Panc1 (cell line): ENCODE measurements at places on chromosomes 4 and X. TPM values are rescaled to one million over a fixed set of nuclear protein-coding genes. Genes with fewer than 3 reads are reported as not detected.

GRCh38 chrX:136714626-136715599 is 65.8 kb downstream of the ARHGEF6 start:
- H3K36me3 ChIP-seq = no peaks in the 10 kb centered on the region
- peaks cover 14% of the 10 kb centered on the region for H3K4me1 ChIP-seq
- DNase-seq = no peak
- peak overlapping the region; percentile 5; the same call in 1 of the 2 replicates for H3K27ac ChIP-seq
- no peak overlapping the region for H3K4me3 ChIP-seq

DNA sequence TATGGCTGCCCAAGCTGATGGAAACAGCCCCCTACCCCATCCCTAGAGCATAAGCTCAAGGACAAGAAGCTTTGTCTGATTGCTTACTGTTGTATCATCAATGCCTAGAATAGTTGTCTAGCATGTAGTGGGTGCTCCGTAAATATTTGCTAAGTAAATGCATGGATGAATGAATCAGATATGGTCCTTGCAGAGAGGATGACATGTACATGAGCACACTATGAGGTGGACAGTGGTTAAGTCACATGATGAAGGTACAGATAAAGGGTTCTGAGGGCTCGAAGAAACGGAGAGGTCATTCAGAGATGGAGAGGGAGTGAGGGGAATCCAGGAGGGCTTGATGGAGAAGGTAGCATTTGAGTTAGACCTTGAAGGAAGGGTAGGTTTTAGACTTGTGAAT is 214.2 kb downstream of the RBMX2 start:
- no peaks in the 10 kb centered on the region; the same call in 1 of the 2 replicates for H3K27me3 ChIP-seq
- no peaks in the 10 kb centered on the region for H3K36me3 ChIP-seq
- no peak overlapping the region for H3K27ac ChIP-seq
- no peak overlapping the region for H3K4me3 ChIP-seq
- DNase-seq = no peak

DNA sequence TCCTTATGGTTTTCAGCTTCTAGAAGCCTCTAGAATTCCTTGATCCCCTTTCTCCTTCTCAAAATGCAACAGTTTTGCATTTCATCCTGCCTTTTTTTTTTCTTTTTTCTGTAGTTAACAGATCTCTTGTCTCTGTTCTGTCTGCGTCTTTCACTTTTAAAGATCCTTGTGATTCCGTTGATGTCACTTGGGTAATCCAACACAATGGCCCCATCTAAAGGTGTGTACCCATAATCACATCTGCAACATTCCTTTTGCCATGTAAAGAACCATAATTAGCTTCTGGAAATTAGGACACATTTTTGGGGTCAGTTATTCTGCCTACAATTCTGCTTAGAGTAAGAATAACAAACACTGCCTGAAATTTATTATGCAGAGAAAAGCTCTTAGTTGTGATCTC is 1180.9 kb upstream of the ADGRL3 start:
- H3K27ac ChIP-seq = no peak overlapping the region
- no peak for DNase-seq
- H3K36me3 ChIP-seq = no peaks in the 10 kb centered on the region
- H3K4me3 ChIP-seq = no peak overlapping the region

DNA sequence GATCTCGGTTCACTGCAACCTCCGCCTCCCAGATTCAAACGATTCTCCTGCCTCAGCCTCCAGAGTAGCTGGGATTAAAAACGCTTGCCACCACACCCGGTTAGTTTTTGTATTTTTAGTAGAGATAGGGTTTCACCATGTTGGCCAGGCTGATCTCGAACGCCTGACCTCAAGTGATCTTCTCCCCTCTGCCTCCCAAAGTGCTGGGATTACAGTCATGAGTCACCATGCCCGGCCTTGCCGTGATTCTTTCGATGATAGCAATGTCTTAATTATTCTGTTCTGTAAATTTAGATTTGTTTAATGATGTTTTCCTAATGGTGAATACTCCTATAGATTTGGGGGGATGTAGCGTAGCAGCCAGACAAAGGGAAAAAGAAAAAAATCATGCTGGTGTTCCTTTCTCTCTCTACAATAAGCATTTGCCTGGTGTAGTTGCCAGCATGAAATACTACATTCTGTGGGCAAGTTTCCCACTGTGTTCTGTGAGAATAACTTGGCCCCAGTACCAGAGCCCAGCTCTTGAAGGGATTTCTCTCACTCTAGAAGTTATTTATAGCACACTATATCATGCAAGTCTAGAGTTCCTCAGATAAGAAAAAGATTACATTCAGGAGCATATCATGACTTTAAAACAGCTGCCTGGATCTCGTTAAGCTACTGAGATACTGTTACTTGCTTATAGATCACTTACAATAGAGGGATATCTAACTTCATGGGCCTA is 15.4 kb downstream of the NIPAL1 start:
- no peak overlapping the region for H3K4me3 ChIP-seq
- no peaks in the 10 kb centered on the region for H3K36me3 ChIP-seq
- no peaks in the 10 kb centered on the region for H3K4me1 ChIP-seq
- no peak overlapping the region for H3K27ac ChIP-seq
- DNase-seq = no peak
- no peaks in the 10 kb centered on the region for H3K27me3 ChIP-seq

MAGEB17 gene
- total RNA-seq = not detected

- no peak overlapping the region for H3K27ac ChIP-seq
- no peak for DNase-seq
- no peaks in the 10 kb centered on the region; the same call in 1 of the 2 replicates for H3K36me3 ChIP-seq
Observed at GRCh38 chr4:153610623-153611376, 73.3 kb upstream of the TLR2 start.

DNA sequence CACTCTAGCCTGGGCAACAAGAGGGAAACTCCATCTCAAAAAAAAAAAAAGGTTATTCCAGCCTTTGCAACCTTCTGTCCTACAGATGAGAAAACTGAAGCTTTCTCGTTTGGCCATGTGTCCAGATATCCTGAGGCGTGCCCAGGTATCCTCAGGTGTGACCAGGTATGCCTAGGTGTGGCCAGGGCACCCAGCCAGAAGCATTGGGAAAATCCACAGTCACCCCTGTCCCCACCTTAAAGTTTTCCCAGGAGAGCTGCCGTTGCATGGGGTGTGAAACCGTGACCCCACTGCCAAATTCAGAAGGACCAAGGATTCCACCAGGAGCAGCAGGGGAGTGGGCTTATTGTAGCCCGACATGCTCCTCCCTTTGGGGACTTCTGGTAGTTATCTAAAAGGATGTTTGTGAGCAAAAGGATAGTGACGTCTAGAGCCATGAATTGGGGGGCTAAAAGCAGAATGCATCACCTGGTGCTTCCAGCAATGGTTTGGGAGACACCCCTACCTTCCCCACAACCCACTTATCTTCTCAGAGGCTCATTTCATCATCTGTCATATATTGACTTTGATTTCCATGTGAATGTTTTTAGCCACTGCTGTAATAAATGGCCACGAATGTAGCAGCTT is 4.0 kb upstream of the DHRSX start:
- no peaks in the 10 kb centered on the region for H3K27me3 ChIP-seq
- peaks cover 4% of the 10 kb centered on the region; the same call in 1 of the 2 replicates for H3K4me1 ChIP-seq
- no peak for DNase-seq
- no peak overlapping the region for H3K27ac ChIP-seq

OCIAD2 gene
- 32.8 TPM for total RNA-seq

GRCh38 chr4:213971-214370 is 89.7 kb downstream of the ZNF718 start:
- H3K4me1 ChIP-seq = no peaks in the 10 kb centered on the region
- no peaks in the 10 kb centered on the region for H3K36me3 ChIP-seq
- no peaks in the 10 kb centered on the region for H3K27me3 ChIP-seq
- H3K27ac ChIP-seq = no peak overlapping the region

GRCh38 chr4:62548108-62548524 is 1348.0 kb downstream of the ADGRL3 start:
- no peak overlapping the region for H3K27ac ChIP-seq
- H3K4me1 ChIP-seq = no peaks in the 10 kb centered on the region
- H3K27me3 ChIP-seq = no peaks in the 10 kb centered on the region
- DNase-seq = no peak

ATP2B3 gene
- 0.21 TPM for total RNA-seq

DNA sequence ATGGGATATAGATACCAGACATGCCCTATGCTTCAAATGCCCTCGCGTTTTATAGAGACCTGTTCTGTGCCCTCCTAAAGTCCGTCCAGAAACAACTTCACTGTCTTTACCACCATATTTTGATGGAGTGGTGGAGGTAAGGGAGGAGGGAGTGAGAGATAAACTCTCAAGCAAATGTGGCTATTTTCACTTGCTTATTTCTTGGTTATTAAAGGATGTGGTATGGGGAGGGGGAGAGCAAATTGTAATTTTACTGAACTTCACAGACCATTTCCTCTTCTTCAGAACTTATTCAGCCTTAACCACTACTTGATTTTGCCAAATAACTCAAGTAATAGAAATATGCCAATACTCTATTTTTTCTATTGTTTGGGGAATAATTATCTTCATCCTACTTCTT is 31.5 kb downstream of the GPR174 start:
- H3K4me3 ChIP-seq = no peak overlapping the region
- no peaks in the 10 kb centered on the region for H3K27me3 ChIP-seq
- no peak overlapping the region for H3K27ac ChIP-seq

- H3K36me3 ChIP-seq = peaks cover 37% of the 10 kb centered on the region
- H3K27me3 ChIP-seq = no peaks in the 10 kb centered on the region
- peaks cover 22% of the 10 kb centered on the region for H3K4me1 ChIP-seq
- H3K4me3 ChIP-seq = no peak overlapping the region
- no peak for DNase-seq
Observed at GRCh38 chr4:186627226-186627865, 72.0 kb upstream of the MTNR1A start.

FAM114A1 gene
- total RNA-seq = 32.0 TPM

DNA sequence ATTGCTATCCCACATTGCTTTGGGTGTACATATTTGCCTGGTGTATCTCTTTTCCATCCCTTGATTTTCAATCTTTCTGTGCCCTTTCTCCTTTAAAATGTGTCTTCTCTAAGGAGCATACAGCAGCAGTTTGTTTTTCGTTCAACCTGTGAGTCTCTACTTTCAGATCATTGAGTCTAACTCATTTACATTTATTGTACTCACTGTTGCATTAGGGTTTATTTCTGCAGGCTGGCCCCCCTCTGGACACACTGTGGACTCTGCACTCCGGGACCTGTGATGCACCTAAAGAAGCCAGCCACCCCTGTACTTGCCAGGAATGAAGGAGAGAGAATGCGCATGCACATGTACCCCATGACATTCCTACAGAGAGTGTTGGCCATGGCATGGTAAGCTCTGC is 93.0 kb downstream of the FAM53A start:
- no peaks in the 10 kb centered on the region for H3K27me3 ChIP-seq
- DNase-seq = no peak
- H3K4me1 ChIP-seq = no peaks in the 10 kb centered on the region
- no peaks in the 10 kb centered on the region for H3K36me3 ChIP-seq
- H3K27ac ChIP-seq = no peak overlapping the region
- no peak overlapping the region for H3K4me3 ChIP-seq

NKX6-1 gene
- 1.1 TPM for total RNA-seq

- H3K4me3 ChIP-seq = no peak overlapping the region
- no peaks in the 10 kb centered on the region for H3K4me1 ChIP-seq
- no peak overlapping the region for H3K27ac ChIP-seq
Observed at GRCh38 chr4:4472344-4472958, 69.4 kb downstream of the STX18 start.

- peak overlapping the region; percentile 63 for H3K4me3 ChIP-seq
- H3K4me1 ChIP-seq = peaks cover 8% of the 10 kb centered on the region
- peak overlapping the region; percentile 48 for H3K27ac ChIP-seq
- no peak for DNase-seq
- no peaks in the 10 kb centered on the region for H3K27me3 ChIP-seq
- no peaks in the 10 kb centered on the region for H3K36me3 ChIP-seq
Observed at GRCh38 chrX:20267931-20268701, 1.4 kb upstream of the RPS6KA3 start.

GRCh38 chrX:40663880-40664630 is 16.7 kb upstream of the CXorf38 start:
- no peaks in the 10 kb centered on the region for H3K4me1 ChIP-seq
- H3K27ac ChIP-seq = no peak overlapping the region
- no peaks in the 10 kb centered on the region; the same call in 1 of the 2 replicates for H3K36me3 ChIP-seq

GRCh38 chr4:125283707-125284279 is 31.0 kb upstream of the FAT4 start:
- peak; percentile 2 for DNase-seq
- no peak overlapping the region for H3K27ac ChIP-seq
- no peaks in the 10 kb centered on the region for H3K27me3 ChIP-seq
- H3K4me3 ChIP-seq = no peak overlapping the region
- no peaks in the 10 kb centered on the region for H3K4me1 ChIP-seq
- no peaks in the 10 kb centered on the region for H3K36me3 ChIP-seq

GRCh38 chr4:156191044-156191781 is 237.5 kb upstream of the CTSO start:
- no peaks in the 10 kb centered on the region for H3K4me1 ChIP-seq
- DNase-seq = no peak
- no peak overlapping the region for H3K4me3 ChIP-seq
- H3K27ac ChIP-seq = no peak overlapping the region
- H3K27me3 ChIP-seq = no peaks in the 10 kb centered on the region

DNA sequence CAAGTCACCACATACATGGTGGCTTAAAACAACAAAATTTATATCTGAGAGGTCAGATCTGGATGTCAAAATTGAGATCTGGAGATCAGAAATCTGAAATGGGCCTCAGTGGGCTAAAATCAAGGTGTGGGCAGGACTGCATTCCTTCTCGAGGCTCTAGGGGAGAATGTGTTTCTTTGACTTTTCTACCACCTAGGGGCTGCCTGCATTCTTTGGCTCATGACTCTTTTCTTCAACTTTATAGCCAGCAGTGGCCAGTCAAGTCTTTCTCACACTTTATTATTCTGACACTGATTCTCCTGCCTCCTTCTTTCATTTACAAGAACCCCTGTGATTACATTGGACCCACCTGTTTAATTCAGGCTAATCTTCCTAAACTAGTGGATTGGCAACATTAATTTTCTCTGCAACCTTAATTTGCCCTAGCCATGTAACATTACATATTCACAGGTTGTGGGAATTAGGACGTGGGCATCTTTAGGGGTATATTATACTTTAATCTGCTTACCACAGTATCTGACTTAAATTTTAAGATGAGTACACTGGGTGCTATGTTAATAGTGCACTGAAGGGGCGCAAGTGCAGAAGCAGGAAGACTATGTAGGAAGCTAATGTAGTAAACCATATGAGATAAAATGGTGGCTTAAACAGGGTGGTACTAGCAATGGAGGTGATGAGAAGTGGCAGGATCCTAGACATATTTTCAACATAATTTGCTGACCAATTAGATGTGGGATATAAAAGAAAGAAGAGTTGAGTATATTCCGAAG is 188.0 kb downstream of the SLC4A4 start:
- no peak overlapping the region for H3K27ac ChIP-seq
- no peaks in the 10 kb centered on the region for H3K36me3 ChIP-seq
- no peaks in the 10 kb centered on the region for H3K4me1 ChIP-seq
- H3K4me3 ChIP-seq = no peak overlapping the region
- DNase-seq = no peak
- no peaks in the 10 kb centered on the region for H3K27me3 ChIP-seq

DNA sequence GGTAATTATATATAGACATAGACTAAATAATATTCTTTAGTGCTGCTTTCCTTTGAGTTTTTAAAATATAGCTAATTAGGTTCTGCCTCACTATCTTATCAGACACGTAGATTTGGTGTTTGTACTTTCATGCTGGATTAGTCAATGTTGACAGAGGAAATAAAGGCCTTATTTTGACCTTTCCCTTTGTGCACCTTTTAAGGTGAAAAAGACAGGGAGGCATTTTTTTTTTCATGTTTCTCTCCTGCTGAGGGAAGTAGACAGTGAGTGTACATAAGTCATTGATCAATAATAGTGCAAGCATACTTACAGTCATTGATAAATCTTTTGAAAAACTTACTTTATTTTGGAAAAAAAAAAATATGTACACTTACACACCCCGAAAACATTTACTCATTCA is 467.8 kb downstream of the GRXCR1 start:
- no peak overlapping the region for H3K4me3 ChIP-seq
- H3K27me3 ChIP-seq = no peaks in the 10 kb centered on the region
- H3K36me3 ChIP-seq = no peaks in the 10 kb centered on the region
